ENCODE measurements at places on chromosomes 2 and 18.

DNA sequence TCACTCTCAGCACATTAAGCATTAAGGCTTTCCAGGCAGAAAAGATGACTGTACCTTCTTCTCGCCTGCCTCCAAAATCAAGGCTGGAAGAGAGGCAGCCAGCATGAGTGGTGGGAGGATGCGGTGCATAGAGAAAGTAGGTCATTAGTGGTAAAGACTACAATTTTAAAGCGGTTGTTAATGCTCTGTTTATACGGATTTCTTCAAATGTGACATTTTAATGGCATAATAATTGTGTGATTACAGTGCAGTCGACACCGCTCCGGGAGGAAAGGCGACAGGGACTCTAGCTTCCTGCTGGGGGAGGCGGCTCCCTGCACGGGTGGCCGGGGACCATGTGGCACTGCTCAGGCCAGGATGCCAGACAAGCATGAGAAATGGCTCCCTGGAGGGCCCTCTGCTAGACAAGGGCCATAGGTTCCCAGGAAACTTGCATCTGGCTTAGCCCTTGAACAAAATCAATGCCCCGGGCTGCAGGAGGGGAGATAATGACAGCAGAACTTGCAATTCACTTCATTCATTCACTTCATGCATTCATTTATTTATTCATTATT is 129.6 kb downstream of the GALNT14 start:
- DNase-seq, result no peak

GRCh38 chr2:229947544-229947943 is 25.2 kb downstream of the FBXO36 start:
- no peak for DNase-seq

DNA sequence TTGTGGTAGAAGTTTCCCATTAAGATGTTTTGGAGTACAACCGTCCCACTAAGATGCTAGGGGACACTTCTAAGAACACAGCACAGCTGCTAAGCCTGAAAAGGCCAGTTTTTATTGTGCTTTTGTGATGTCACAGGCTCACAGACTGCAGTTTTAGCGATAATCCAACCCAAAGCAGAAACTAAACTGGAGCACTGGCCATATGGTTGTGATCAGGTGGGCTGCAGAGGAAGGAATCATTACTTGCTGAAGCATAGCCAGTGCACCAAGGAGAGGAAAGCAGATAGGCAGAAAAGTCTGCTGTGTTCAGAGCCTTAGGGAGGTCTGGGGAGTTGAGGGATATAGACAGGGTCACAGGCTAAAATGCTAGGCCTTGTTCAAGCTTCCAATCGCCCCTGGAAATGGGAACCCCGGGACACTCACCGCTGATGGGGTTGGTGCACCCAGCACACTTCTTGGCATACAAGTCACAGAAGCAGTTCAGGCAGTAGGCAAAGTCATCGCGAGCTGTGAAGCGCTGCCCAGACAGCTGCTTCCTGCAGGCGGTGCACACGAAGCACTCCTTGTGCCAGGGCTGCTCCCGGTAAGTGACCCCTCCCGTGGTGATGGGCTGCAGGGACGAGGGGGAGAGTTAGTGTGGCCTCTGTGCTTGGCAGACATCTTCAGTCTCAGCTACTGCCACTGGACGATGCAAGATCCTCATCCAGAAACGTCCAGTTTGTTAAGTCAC is 25.7 kb downstream of the C2orf49 start:
- no peak for DNase-seq

DNA sequence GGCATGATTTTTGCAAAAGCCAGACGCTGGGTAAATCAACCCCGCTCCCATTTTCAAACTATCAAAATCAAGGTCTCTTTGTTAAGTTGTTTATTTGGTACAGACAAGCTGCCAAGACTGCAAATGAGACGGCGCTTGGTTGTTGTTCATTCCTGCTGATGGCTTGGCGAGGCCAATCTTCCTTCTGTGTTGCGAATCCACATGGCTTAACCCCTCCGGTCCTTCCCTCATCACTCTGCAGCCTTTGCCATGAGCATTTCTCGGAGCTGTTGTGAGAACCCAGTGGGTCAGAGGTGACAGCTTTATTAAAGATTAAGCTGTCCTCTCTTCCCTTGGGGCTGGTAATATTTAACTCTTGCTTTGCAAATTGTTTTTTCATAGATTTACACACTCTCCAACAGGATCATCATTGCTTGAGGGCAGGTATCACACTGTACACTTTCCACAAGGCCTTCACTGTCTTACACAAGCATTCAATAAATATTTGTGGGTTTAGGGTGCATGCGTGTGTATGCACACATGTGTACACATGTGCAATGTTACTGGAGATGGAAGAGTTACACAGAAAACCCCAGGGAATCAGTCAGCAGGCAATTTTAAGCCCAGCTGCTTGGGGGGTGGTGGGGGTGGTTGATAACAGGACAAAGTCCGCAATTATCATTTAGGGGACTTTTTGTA is 27.8 kb upstream of the KCNF1 start:
- DNase-seq, result no peak

- DNase-seq, result no peak
Observed at GRCh38 chr2:166331468-166331867, 44.3 kb downstream of the SCN9A start.

- no peak for DNase-seq
Observed at GRCh38 chr2:78718473-78718872, 307.0 kb upstream of the REG3G start.

- no peak for DNase-seq
Observed at GRCh38 chr18:35067454-35067853, 26.2 kb downstream of the MAPRE2 start.

Measured in germinal center (tissue), 1 donor.